ENCODE measurements at places on chromosomes 3 and 15. TPM values are rescaled to one million over a fixed set of nuclear protein-coding genes. Genes with fewer than 3 reads are reported as not detected.

Gene HACD3
- total RNA-seq = 118 TPM

Gene SLC22A13
- 0.63 TPM for total RNA-seq

Gene SPATA12
- total RNA-seq = 0.16 TPM

Gene PPARG
- total RNA-seq = 22.1 TPM

Gene MYZAP
- 4.3 TPM for total RNA-seq

Gene MFAP1
- total RNA-seq = 37.4 TPM

Gene GAP43
- not detected for total RNA-seq

Gene WDR49
- 0.32 TPM for total RNA-seq

Gene SERPINI2
- total RNA-seq = not detected

- H3K27me3 ChIP-seq = no peaks in the 10 kb centered on the region
- H3K4me1 ChIP-seq = 0 out of 2 replicates have a peak, but pooled peaks cover 7% of the 10 kb centered on the region
- no peak overlapping the region for H3K27ac ChIP-seq
These were observed 8.7 kb downstream of the U2SURP start for GRCh38 chr3:143010024-143010423.

DNA sequence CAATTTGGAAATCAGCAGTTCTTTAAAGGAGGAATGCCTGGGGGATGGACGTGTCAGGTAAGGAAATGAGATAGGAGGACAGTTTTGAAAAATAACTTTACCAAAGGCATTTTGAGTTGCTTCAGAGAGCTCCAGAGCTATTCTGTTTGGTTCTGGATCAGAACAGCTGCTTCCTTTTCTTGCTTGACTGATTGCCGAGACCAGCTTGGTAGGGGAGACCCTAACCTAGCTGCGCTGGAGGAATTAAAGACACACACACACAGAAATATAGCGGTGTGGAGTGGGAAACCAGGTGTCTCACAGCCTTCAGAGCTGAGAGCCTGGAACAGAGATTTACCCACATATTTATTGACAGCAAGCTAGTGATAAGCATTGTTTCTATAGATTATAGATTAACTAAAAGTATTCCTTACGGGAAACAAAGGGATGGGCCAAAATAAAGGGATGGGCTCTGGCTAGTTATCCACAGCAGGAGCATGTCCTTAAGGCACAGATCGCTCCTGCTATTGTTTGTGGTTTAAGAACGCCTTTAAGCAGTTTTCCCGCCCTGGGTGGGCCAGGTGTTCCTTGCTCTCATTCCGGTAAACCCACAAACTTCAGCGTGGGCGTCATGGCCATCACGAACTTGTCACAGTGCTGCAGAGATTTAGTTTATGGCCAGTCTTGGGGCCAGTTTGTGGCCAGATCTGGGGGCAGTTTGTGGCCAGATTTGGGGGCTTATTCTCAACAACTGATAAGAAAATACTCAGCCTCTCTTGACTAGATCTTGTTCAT, 556.0 kb downstream of the ROBO1 start:
- no peak for DNase-seq
- H3K4me1 ChIP-seq = no peaks in the 10 kb centered on the region
- H3K4me3 ChIP-seq = no peak overlapping the region
- no peaks in the 10 kb centered on the region for H3K27me3 ChIP-seq
- H3K27ac ChIP-seq = no peak overlapping the region
- H3K36me3 ChIP-seq = no peaks in the 10 kb centered on the region

- H3K36me3 ChIP-seq = no peaks in the 10 kb centered on the region
- no peaks in the 10 kb centered on the region for H3K27me3 ChIP-seq
- DNase-seq = no peak
- H3K27ac ChIP-seq = no peak overlapping the region
- H3K4me3 ChIP-seq = no peak overlapping the region
- H3K4me1 ChIP-seq = 0 out of 2 replicates have a peak, but pooled peaks cover 5% of the 10 kb centered on the region
These were observed 102.8 kb downstream of the CHSY1 start for GRCh38 chr15:101148881-101149664.

DNA sequence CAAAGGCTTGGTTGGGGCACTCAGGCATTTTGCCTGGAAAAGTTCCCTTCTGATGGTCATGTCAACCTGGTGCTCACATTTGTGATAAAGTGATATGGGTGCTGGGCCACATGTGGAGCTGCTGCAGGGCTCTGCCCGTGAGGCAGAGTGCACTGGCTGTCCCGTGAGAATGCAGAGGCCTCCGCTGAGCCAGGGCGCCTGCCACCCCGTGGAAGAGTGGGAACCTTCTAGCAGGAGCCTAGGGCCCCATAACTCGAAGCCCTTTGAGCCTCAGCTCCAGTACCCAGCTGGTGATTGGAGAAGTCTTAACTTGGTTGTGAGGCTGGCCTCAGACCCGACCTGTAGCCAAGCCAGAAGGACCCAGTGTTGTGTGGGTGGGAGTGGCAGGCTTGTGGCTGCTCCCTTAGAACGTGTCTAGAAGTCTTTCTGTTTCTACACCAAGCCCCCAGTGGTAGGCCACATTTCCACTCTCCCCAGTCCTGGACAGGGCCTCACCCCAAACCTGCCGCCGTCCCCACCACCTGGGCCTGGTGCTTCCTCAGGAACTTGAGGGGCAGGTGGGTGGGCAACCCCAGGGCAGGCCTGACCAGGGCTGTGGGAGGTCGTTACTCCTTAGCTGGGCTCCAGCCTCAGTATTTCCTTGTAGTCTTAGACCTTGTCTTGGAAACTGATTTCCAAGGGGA, 19.7 kb downstream of the SEC61A1 start:
- no peaks in the 10 kb centered on the region for H3K27me3 ChIP-seq
- no peaks in the 10 kb centered on the region for H3K4me1 ChIP-seq
- H3K4me3 ChIP-seq = no peak overlapping the region
- no peak overlapping the region for H3K27ac ChIP-seq

DNA sequence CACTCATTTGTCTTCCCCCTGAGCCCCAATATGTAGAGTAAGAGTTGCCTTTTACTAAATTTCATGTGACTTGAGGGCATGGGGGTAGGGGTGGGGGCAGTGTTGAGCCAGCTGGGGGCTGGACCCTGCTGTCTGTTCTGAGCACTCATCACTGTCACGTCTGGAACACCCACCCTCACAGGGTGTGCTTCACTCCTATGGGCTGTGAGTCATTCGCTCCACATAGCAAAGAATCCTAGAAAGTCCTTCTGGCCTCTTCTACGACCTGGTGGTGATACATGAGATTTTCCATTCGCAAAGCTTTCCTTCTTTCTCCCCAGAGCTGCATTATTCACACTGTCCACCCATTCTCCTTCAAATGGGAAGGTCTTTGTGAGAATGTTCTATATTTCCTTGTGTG, 43.6 kb upstream of the MGLL start:
- no peaks in the 10 kb centered on the region for H3K4me1 ChIP-seq
- no peaks in the 10 kb centered on the region for H3K36me3 ChIP-seq
- no peak overlapping the region for H3K4me3 ChIP-seq
- H3K27ac ChIP-seq = no peak overlapping the region
- no peak for DNase-seq
- H3K27me3 ChIP-seq = no peaks in the 10 kb centered on the region

GRCh38 chr15:25730918-25731317, 132.2 kb downstream of the ATP10A start:
- no peak overlapping the region for H3K4me3 ChIP-seq
- H3K27me3 ChIP-seq = no peaks in the 10 kb centered on the region
- no peaks in the 10 kb centered on the region for H3K36me3 ChIP-seq
- H3K27ac ChIP-seq = no peak overlapping the region
- DNase-seq = no peak
- H3K4me1 ChIP-seq = no peaks in the 10 kb centered on the region

- H3K4me1 ChIP-seq = peaks cover 25% of the 10 kb centered on the region
- H3K27ac ChIP-seq = no peak overlapping the region
- no peaks in the 10 kb centered on the region for H3K36me3 ChIP-seq
- no peaks in the 10 kb centered on the region for H3K27me3 ChIP-seq
- no peak overlapping the region for H3K4me3 ChIP-seq
These were observed 53.1 kb downstream of the TCF12 start for GRCh38 chr15:56971571-56971970.

DNA sequence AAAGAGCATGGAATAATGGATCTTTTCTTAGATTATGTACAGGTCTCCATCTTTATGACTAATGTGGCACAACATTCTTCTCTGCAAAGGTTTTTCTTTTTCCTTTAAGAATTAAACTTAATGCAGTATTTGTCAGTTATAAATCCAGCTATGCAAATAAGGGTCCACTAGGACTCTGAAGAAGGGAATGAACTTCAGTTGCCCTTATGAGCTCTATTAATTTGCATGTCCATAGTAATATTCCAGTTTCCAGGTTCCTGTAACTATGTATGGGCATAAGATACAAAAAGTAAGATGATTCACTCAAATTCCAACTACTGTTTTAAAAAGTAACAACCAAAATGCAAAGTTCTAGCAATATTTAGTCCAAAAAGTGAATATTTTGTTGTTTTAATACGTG, 337.4 kb downstream of the NLGN1 start:
- no peaks in the 10 kb centered on the region for H3K27me3 ChIP-seq
- H3K4me1 ChIP-seq = no peaks in the 10 kb centered on the region
- no peak overlapping the region for H3K4me3 ChIP-seq
- DNase-seq = no peak
- no peak overlapping the region for H3K27ac ChIP-seq

DNA sequence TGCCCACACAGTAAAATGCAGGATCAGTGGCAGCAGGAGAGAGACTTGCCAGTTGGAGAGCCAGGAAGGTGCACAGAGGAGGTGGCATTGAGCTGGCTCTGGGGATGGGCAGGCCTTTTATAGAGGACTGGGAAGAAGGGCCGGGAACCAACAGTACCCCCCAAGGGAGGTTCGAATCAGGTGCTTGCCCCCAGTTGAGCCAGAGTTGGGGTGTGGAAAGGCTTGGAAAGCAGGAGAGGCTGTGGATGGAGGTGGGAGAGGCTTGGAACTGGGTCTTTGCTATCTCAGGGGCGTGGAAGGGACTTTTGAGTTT, 107.6 kb downstream of the KLF13 start:
- no peak overlapping the region for H3K27ac ChIP-seq
- no peaks in the 10 kb centered on the region for H3K36me3 ChIP-seq
- no peak overlapping the region for H3K4me3 ChIP-seq
- no peaks in the 10 kb centered on the region for H3K4me1 ChIP-seq
- H3K27me3 ChIP-seq = no peaks in the 10 kb centered on the region
- no peak for DNase-seq

DNA sequence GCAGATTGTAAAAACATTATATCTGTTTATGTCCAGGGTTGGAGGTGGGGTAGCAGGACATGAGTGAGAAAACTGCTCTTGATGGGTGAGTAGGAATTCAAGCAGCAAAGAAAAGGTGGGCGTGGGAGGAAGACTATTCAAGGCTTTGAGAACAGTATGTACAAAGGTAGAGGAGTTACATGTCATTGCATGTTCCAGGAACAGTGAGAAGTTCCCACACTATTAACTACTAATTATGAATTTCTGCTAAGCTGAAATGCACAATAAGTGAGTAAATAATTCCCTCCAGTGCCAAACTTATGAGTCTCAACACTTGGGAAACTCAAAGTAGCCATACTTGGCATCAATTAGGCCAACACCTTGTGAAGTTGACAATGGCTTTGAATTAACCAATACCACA, 80.1 kb downstream of the SRGAP3 start:
- H3K27me3 ChIP-seq = no peaks in the 10 kb centered on the region
- H3K36me3 ChIP-seq = no peaks in the 10 kb centered on the region
- H3K4me3 ChIP-seq = no peak overlapping the region
- DNase-seq = no peak
- no peak overlapping the region for H3K27ac ChIP-seq

DNA sequence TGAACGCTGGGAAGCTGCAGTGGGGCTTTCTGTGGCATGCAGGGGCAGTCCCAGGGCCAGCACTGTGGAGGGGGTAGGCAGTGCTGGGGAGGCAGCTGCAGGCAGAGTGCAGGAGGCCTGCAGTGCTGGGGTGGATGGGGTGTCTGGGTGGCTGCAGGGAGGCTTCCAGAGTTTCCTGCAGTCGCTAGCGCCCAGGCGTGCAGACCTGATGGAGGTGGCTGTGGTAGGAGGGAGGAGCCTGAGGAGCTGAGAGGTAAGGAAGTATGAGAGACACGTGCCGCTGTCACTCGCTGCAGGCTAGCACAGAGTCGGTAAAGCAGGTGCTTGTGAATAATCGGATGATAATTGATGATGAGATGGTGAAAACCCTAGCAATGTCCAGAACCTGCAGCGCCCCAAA, 16.3 kb downstream of the SYNM start:
- no peak overlapping the region for H3K4me3 ChIP-seq
- no peak overlapping the region for H3K27ac ChIP-seq
- DNase-seq = peak; percentile 16
- H3K4me1 ChIP-seq = peaks cover 10% of the 10 kb centered on the region
- H3K27me3 ChIP-seq = no peaks in the 10 kb centered on the region

DNA sequence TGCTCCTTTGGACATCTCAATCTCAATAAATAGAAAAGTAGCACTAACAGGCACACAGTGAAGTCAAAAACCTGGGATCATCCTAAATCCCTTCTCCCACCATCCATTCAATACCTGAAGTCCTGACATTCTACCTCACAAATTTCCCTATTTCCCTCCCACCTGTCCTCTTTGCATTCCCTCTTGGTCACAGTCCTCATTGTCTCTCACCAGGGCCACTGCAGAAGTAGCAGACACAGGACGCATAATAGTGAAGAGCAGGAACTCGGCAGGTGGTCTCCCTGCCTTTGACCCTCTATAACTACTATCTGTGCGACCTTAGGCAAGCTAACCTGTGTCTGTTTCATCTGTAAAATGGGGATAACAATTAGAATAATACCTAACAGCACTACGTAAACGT, 2.3 kb downstream of the THOC7 start:
- no peaks in the 10 kb centered on the region for H3K27me3 ChIP-seq
- no peak overlapping the region for H3K27ac ChIP-seq
- no peaks in the 10 kb centered on the region for H3K36me3 ChIP-seq
- no peak for DNase-seq

GRCh38 chr3:50163572-50164455, 8.7 kb downstream of the SEMA3F start:
- no peaks in the 10 kb centered on the region for H3K36me3 ChIP-seq
- H3K4me1 ChIP-seq = peaks cover 25% of the 10 kb centered on the region
- no peak overlapping the region for H3K27ac ChIP-seq
- no peaks in the 10 kb centered on the region for H3K27me3 ChIP-seq

GRCh38 chr15:78374436-78375393, 34.6 kb downstream of the CRABP1 start:
- no peaks in the 10 kb centered on the region for H3K27me3 ChIP-seq
- peak overlapping the region; percentile 13 for H3K4me3 ChIP-seq
- peak overlapping the region; percentile 100 for H3K27ac ChIP-seq

DNA sequence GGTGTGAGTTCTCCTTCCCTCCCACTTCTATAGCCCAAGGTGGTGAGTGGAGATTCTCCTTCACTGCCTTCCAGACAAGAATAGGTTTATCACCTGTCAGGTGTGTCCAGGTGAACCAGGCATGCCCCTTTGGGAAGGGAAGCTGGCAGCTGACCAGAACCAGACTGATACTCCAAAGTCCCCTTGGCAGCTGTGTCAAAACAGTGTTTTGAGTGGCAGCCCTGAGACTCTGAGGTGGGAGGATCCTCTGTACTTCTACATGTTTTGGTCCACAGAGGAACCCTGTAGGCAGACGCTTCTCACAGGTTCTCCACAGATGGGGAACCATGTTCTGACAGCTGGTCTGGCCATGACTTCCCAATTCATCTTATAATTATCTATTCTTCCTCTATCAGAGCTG, 30.1 kb downstream of the ISL2 start:
- no peak overlapping the region for H3K4me3 ChIP-seq
- no peaks in the 10 kb centered on the region for H3K27me3 ChIP-seq
- no peak overlapping the region for H3K27ac ChIP-seq
- DNase-seq = no peak
- no peaks in the 10 kb centered on the region for H3K36me3 ChIP-seq
- H3K4me1 ChIP-seq = no peaks in the 10 kb centered on the region

- no peaks in the 10 kb centered on the region for H3K36me3 ChIP-seq
- peak within 1 kb of the TSS; percentile 38 for H3K4me3 ChIP-seq
- DNase-seq = peak; percentile 55
- no peak within 1 kb of the TSS for H3K27ac ChIP-seq
- H3K27me3 ChIP-seq = peaks cover 1% of the 10 kb centered on the region
These were observed at the start of gene ILDR1 for GRCh38 chr3:122021811-122022401. ILDR1 (minus strand) TSS chr3:122022247; CDS start chr3:122022077, 170 bp downstream.

- H3K27ac ChIP-seq = no peak overlapping the region
- no peak for DNase-seq
- no peaks in the 10 kb centered on the region for H3K27me3 ChIP-seq
These were observed 4.1 kb downstream of the GAP43 start for GRCh38 chr3:115627180-115628074.

Data from Caco-2 (cell line).